ENCODE measurements at places on chromosomes 7 and 10. TPM values are rescaled to one million over a fixed set of nuclear protein-coding genes. Genes with fewer than 3 reads are reported as not detected.

Gene PCGF5
- 55.9 TPM for total RNA-seq

DNA sequence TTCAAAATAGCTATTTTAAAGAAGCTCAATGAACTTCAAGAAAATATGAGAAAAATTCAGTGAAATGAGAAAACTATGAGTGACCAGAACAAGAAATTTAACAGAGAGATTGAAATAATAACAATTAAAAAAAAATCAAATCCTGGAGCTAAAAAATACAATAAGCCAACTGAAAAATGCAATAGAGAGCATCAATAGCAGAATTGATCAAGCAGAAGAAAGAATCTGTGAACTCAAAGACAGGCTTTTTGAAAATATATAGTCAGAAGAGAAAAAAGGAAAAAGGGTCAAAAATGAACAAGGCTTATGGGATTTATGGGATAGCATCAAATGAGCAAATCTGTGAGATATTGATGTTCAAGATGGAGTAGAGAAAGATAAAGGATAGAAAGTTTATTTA, 133.0 kb downstream of the OTUD1 start:
- DNase-seq = no peak

DNA sequence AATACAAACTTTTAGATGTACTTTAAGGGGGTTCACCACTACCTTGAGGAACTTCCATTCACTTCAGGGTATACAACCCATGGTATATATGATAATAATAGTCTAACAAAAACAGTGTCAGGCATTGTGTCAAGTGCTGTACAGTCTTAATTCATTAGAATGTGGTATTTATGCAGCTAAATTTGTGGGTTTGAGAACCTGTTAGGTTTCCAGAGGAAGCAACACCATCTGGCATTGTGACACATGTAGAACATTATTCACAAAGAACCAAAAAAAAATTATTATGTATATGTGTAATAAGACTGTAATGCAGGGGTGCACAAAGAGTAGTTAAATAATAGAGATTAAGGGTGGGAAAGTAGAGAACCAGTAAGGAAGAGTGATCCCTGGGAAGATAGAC, 26.3 kb downstream of the TMEM60 start:
- DNase-seq = no peak

DNA sequence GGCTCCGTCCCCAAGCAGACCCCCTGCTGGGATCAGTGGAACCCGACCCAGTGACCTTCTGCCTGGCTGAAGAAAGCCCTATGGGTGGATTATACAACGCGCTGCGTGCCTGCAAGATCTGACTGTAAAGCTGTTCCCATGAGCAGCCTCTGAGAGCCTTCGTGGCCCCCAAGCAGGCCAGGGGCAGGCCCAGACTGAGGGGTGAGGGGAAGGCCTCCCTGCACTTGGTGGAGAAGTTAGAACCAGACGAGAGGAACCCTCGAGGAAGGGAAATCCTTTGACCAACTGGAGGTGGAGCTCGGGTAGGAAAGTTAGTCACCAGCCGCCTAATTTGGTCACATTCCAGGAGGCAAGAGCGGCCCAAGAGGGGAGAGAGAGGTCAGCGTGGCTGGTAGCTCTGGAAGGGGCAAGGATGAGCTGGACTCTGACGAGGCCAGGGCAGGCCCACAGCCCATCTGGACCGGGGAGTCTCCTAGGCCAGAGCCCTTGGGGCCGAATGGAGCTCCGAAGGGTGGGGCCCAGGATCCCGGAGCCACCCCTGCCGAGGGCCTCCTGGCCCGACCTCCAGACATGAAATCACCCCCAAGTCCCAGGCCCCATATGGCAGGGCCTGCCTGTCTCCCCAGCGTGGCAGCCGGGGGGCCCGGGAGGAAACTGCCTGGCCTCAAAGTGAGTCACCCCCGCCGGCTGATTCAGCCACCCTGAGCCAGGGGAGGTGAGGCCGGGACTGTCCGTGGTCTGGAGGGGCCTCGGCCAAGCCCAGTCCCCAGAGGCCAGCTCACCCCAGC, 23.3 kb upstream of the PDGFA start:
- peak; percentile 82 for DNase-seq

All from adrenal gland (tissue), 19 donors.